ENCODE measurements at places on chromosomes 2 and 18.

GRCh38 chr2:192535956-192536921 lies 341.5 kb upstream of the TMEFF2 start:
- no peak for DNase-seq

DNA sequence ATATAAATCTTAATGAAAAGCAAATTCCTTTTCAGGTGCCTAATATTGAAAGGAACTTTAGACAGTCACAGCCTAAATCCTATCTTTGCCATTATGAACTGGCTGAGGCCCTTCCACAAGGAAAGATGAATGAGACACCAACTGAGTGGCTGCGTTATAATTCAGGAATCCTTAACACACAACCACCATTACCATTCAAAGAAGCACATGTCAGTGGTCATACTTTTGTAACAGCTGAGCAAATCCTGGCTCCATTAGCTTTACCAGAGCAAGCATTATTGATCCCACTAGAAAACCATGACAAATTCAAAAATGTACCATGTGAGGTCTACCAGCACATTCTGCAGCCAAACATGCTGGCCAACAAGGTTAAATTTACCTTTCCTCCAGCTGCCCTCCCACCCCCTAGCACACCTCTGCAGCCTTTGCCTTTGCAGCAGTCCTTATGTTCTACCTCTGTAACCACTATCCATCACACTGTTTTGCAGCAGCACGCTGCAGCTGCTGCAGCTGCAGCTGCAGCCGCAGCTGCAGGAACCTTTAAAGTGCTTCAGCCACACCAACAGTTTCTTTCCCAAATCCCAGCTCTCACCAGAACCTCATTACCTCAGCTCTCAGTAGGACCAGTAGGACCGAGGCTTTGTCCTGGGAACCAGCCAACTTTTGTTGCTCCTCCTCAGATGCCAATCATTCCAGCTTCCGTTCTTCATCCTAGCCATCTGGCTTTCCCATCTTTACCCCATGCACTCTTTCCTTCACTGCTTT lies 340.1 kb downstream of the ZNF804A start:
- DNase-seq = no peak

DNA sequence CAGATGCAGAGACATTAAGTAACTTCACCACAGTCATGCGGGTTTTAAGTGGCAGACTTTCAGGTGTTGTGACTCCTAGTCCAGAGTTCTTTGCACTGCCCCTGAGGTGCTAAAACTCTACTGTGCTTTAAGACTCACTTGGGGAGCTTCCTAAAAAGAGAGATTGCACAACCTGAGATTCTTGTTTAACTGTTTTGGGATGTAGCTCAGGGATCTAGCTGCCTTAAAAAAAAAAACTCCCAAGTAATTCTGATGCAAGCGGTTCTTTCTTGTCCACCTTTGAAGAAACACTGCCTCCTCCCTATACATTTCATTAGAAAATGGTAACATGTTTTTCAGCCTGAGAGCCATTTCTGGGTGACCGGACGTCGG lies 13.0 kb downstream of the IL37 start:
- DNase-seq = no peak

DNA sequence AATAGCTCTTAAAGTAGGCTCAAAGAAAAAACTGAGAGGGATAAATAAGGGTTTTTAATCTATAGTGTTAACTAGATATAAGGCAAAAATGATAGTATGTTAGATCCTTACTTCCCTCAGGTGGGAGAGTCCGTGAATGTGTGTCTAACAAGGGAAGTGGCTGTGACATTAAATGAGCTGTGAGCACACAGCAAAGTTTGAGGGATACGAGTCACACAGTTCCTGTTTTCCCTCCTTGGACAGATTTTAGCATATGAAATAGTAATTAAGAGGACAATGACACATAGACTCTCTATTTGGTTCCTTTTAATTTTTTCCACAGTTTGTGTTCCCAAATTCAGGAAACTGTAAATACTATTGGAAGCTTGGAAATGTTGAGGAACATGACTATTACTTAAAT lies 148.4 kb upstream of the CAVIN2 start:
- DNase-seq = no peak

GRCh38 chr2:153487448-153487847 lies 8.9 kb upstream of the RPRM start:
- no peak for DNase-seq

- no peak for DNase-seq
Measured at GRCh38 chr2:96396602-96397001, 61.0 kb downstream of the NCAPH start.

- no peak for DNase-seq
Measured at GRCh38 chr18:70998490-70998889, 709.6 kb downstream of the SOCS6 start.

- DNase-seq = no peak
Measured at GRCh38 chr18:76538846-76539245, 43.8 kb upstream of the ZNF516 start.
